ENCODE measurements at places on chromosomes 7 and 10.

DNA sequence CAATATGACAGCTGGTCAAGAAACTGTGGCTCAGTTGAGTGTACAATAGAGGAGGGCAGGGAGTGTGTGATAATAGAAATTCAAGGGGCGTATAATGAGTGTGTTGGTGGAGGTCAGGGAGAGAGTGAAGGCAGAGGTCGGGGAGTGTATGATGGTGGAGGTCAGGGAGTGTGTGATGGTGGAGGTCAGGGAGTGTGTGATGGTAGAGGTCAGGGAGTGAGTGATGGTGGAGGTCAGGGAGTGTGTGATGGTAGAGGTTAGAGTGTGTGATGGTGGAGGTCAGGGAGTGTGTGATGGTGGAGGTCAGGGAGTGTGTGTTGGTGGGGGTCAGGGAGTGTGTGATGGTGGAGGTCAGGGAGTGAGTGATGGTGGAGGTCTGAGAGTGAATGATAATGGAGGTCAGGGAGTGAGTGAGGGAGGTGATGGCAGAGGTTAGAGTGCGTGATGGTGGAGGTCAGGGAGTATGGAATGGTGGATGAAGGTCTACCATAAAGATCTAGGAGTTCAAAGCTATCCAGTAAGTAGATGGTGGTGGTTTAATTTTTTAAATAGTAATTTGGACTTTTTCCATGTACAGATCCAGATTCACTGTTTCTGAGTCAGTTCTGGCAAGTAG lies 57.7 kb upstream of the TNS3 start:
- DNase-seq, result no peak

DNA sequence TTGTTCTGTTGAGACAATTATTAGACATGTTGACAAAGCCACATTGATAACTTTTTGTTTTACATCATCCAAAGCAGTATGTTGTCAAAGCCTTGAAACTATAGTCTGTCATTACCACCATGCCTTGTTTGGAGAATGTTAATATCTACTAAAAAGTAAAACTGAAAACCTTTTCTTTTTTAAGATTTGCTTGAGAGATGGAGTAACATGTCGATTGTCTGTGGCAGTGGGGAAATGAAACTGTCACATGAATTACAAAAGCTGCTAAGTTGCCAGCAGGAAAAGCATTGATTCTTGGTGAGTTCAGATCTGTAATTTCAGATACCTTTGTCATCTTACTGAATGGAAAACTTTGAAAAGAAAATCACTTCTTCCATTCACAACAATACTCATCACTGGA lies 69.1 kb downstream of the TFPI2 start:
- no peak for DNase-seq

DNA sequence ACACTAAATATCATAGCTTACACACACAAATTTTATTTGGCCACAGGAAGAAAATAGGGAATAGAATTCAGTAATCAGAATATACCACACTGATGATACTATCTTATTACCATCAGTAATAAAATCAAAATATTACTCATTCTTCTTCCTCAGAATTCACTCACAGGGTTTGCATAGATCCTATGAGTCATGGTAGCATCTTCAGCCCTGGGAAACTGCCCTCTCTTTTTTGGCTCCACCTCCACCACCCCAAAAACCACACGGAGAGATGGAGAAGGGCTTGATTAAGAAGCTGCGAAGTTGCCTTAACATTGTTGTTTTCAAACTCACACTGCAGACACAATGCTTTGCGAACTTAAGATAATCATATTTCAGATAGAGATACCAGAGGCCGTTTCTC lies 154.1 kb upstream of the AHR start:
- DNase-seq, result peak; percentile 66

GRCh38 chr7:118005026-118005425 lies 131.8 kb upstream of the CTTNBP2 start:
- no peak for DNase-seq

GRCh38 chr10:6236349-6237198 lies 33.8 kb downstream of the PFKFB3 start:
- DNase-seq, result no peak

DNA sequence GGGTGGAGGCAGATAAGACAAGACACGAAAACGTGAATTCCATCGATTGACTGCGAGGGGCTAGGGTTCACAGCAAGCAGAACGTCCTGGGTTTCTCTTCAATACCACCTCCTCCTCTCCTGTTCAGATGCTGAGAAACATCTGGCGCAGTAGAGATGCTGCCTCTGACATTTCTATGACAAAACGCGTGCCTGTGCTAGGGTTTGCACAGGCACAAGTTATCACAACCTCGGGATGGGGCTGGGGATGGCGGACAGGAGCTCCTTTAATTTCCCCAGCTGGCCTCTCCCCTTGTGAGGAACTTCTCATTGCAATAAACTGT lies 99.8 kb upstream of the SVIL start:
- DNase-seq, result no peak

- no peak for DNase-seq
Observed at GRCh38 chr7:98994046-98994944, 116.0 kb downstream of the TRRAP start.

Measured in CD4-positive, alpha-beta T cell treated with Interleukin-6 at 100 ng/mL for 8 hours (primary cell).